ENCODE measurements at places on chromosomes 12 and 14. TPM values are rescaled to one million over a fixed set of nuclear protein-coding genes. Genes with fewer than 3 reads are reported as not detected.

DNA sequence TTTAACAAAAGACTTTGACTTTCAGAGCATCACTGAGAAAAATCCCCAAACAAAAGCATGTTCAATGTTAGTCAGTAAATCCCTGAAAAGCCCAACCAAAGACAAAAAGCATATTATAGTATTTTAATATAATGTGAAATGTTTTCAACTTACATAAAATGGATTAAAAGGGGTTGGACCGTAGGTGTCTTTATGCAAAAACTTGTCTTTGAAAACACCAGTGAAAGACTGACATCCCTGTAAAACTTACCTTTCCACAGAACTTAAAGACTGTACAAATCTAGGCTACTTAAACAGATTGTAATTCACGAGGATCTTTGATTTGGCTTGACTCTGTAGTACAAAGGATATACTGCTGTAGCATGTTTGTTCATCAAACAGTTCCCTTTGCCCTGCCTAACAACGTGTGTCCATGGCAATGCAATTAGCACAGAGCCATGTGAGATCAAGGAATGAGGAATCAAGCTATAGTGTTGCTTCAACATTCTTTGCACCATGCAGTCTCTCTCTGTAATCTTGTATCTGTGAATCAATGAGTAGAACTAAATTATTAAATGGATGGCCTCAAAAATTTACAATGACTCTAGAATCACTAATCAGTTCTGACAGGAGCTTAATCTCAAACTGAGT is 138.5 kb upstream of the SYT1 start:
- no peak overlapping the region for H3K27ac ChIP-seq
- H3K4me1 ChIP-seq = no peaks in the 10 kb centered on the region
- no peaks in the 10 kb centered on the region for H3K27me3 ChIP-seq
- H3K36me3 ChIP-seq = no peaks in the 10 kb centered on the region
- H3K4me3 ChIP-seq = no peak overlapping the region

GRCh38 chr14:72752034-72752412 is 141.9 kb downstream of the DPF3 start:
- H3K4me1 ChIP-seq = no peaks in the 10 kb centered on the region
- H3K36me3 ChIP-seq = no peaks in the 10 kb centered on the region
- no peaks in the 10 kb centered on the region for H3K27me3 ChIP-seq
- H3K27ac ChIP-seq = no peak overlapping the region
- H3K4me3 ChIP-seq = no peak overlapping the region

DNA sequence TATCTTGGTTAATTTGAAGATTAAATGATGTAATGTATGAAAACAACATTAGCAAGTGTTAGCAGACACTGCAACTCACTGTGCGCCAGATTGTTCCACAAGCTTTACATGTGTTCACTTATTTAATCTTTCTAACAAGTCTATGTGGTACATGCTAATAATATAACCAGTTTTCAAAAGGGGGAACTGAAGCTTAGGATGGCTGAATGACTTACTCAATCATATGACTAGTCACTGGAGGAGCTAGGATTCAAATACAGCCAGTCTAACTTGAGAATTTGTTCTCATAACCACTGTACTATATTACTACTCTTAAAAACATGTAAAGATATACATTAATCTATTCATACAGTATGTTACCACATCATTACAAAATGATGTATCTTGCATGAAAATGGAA is 60.5 kb upstream of the LRIG3 start:
- no peak overlapping the region for H3K27ac ChIP-seq
- H3K4me3 ChIP-seq = no peak overlapping the region
- H3K4me1 ChIP-seq = no peaks in the 10 kb centered on the region
- H3K27me3 ChIP-seq = no peaks in the 10 kb centered on the region
- DNase-seq = no peak
- H3K36me3 ChIP-seq = no peaks in the 10 kb centered on the region

- no peaks in the 10 kb centered on the region for H3K27me3 ChIP-seq
- H3K36me3 ChIP-seq = peaks cover 20% of the 10 kb centered on the region
- no peak for DNase-seq
- no peak overlapping the region for H3K4me3 ChIP-seq
- H3K27ac ChIP-seq = no peak overlapping the region
Measured at GRCh38 chr12:15677228-15677627, 112.0 kb downstream of the EPS8 start.

DNA sequence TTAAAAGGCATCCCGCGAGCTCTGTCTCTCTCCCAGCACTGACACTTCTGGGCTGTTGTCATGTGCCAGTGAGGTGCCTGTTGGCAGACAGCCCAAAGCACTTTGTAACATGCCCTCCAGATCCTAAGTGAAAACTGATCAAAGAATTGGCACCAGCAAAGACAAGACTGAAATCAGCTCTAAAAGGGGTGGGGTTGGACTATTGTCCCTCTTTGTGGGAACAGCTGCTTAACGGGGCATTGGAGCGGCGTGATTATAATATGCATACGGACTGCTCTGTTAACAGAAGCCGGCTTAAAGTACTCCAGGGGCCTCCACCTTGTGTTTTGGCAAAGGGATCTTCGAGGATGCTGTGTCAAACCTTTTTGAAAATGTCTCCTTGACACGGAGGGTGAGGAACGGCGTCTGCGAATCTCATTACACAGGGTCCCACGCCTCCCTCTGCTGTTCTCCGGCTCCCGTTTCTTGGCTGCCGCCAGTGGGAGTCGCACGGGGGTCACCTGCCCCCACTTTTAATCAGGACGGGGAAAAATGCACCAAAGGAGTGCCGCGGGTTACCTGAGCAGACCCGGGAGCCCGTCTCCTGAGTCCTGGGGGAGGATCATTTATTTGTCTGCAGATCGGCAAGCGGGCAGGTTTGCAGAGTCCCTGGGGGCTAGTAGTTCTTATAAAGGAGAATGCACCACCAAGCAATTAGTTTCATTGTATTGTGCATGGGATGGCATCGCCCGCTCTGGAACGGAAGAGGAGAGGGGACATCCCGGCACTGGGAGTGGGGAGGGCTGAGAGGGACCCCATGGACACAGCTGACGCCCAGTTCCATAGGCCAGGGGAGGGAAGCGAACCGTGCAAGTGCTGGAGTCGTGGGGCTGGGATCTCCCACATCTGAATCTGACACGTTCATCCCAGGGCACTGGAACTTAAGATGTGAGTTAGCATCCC is 44.3 kb downstream of the SPRING1 start:
- H3K27ac ChIP-seq = no peak overlapping the region
- peaks cover 44% of the 10 kb centered on the region for H3K27me3 ChIP-seq
- no peaks in the 10 kb centered on the region for H3K36me3 ChIP-seq

DNA sequence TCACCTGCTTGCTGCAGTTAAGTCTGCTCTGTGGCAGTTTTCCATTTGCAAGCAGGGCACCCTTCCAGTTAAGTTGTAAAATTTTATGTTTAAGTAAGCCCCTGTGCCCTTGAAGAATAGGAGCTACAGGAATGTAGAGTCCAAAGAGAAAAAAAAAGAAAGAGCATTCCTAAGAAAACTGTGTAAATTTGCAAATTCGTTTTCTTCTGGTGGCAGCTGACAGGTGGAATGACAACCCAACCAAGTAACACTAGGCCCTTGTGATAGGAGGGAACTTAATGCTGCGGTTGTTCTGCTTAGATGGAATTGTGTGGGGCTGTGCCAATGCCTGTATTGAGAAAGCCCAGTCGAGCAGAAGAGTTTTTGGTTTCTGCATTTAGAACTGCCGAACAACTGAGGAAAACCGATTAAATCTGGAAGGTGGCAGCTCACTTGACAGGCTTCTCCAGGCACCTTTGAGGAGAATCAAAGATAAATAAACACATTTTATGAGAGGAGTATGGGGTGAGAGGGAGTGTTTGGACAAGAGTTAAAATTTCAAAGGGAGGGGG is 280.0 kb downstream of the RAD51B start:
- no peaks in the 10 kb centered on the region for H3K36me3 ChIP-seq
- H3K27ac ChIP-seq = no peak overlapping the region
- DNase-seq = no peak
- H3K4me3 ChIP-seq = no peak overlapping the region

Gene SRGAP1
- total RNA-seq = 26.1 TPM
